ENCODE measurements at places on chromosomes 7 and 10.

GRCh38 chr7:104414216-104414615 is 85.8 kb downstream of the LHFPL3 start:
- DNase-seq: no peak

DNA sequence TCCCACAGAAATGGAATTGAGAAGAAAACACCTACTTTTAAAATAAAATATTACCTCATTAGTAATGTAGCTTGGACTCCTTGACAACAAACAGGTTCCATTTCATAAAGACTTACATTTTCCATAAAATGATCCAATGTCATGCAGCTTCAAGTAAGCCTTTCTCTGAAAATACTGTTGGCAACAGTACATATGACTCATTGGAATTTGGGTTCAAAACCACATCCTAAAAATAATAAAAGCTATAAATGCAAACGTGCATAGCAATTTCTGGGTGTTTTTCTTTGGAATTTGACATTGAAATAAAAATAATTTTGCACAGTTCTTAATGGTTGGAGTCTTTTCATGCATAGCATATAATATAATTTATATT is 47.9 kb downstream of the FHIP2A start:
- peak; percentile 92 for DNase-seq

DNA sequence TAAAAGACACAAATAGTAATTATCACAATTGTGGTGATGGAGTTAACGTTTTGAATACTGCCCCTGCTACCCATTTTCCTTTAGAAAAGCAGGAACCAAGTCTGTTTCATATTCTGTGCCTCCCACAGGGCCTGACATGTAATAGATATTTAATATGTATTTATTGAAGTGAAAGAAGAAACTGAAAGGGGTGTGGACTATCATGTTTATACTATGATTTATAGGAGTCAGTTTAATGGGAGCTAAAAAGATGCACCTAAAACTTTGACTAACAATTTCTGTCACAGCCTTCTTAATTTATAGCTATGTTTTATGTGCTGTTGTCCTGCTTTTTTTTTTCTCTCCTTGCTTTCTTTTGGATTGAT is 24.1 kb upstream of the BHLHA15 start:
- peak; percentile 25 for DNase-seq

- DNase-seq: no peak
Measured at GRCh38 chr7:150879345-150879744, 27.0 kb downstream of the AOC1 start.

DNA sequence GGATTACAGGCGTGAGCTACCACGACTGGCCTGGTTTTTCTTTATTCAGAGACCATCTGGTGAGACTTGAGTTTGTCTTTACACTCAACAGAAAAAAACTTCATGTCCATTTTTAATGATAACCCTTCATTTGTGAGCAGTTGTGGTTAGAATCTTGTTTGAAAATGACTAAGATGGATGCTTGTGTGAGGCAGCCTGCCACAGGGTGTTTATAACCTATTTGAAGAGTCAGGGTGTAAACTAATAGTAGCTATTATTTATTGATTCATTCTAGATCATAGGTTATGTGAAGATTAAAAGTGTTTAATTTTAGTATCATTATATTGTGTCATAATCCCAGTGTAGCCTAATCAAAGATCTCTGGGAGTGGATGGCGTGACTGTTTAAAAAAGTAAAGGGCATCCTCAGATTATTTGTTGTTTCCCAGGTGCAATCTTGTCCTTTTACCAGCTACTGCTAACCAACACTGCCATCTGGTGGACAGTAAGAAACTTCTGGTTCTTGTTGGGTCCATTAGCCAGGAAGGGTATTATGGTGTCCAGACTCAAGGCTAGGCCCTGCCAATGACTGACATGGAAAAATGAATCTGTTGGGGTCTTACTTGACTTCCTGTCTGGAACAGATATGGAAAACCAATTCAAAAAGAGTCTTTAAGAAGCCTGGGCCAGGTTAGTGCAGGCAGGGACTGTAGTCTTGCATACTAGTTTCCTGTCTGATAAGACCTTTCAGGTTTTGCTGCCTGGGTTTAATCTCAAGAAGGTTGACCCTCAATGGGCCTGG is 24.9 kb downstream of the NRBF2 start:
- peak; percentile 89 for DNase-seq

- no peak for DNase-seq
Measured at GRCh38 chr7:23346316-23346715, 47.2 kb downstream of the MALSU1 start.

- no peak for DNase-seq
Measured at GRCh38 chr10:14381475-14381874, 50.8 kb upstream of the FRMD4A start.

DNA sequence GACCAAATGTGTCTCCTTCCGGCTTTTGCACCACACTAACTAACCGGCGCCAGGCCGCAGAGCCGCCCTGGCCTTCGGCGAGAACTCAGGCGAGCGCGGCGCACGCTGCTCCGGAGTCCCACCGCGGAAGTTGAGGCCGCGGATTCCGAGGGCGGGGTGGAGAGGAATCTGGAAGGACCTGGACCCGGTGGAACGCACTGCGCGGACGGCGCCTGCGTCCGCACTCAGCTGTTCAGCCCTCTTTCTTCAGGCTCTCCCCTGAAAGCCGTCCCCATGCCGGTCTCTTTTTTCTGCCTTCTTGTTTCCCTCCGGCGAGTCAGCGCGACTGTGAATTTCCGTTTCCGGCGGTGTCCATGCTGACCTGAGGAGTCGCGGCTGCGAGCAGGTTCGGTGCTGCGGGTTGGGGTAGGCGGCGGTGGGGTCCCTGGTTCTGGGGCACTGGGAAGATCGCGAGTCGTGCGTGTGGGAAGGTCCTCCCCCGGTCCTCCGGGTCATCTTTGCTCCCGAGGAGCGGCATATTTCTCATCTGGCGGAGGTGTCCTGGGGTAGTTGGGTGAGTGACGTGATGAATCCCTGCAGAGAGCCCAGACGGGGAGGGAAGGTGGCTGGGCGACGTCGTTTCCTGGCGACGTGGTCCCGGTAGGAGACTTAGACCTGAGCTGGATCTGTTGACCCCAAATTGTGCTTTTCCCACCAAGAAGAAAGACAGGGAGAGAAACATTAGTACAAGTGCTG is at the start of gene BMS1:
TSS of gene BMS1 (plus strand) at position 350 of the 735 bp plus-strand sequence. CDS start 1,600 bp downstream, outside the sequence.
- DNase-seq: peak; percentile 96

DNA sequence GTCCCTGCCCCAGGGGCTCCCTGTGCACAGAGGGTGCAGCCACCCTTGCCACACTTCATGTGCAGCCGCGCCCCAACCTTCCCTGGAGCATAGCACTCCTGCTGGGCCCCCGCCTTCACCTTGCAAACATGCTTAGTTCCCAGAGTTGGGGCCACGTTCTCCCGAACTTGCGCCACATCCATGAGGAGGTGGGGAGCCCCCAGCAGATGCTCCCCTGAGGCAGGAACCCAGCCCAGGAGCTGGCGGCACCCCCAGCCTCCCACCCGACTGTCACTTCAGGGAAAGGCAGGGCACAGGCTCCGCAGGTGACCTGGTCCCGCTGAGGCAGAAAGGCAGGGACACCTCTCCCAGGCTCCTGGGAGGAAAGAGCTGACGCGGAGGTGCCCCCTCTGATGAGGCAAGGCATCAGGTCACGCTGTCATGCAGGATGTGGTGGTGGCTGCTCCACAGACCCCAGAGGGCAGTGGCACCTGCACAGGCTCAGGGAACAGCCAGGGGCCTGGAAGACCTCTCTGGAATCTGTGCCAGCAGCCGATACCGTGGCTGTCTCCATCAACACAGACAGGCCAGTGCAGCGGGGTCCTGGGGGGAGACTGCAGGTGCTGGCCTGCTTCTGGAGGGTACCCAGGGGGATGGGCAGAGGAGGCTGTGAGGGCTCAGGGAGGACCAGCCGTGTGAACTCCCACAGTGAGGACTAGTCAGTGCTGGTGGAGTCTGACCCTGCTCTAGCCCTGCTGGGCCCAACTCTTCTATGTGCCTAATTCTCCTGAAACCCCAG is 221.3 kb downstream of the MAD1L1 start:
- DNase-seq: no peak

GRCh38 chr10:116105264-116105663 is 167.7 kb downstream of the GFRA1 start:
- DNase-seq: no peak

- DNase-seq: no peak
Measured at GRCh38 chr7:43625453-43625852, 42.5 kb downstream of the STK17A start.

DNA sequence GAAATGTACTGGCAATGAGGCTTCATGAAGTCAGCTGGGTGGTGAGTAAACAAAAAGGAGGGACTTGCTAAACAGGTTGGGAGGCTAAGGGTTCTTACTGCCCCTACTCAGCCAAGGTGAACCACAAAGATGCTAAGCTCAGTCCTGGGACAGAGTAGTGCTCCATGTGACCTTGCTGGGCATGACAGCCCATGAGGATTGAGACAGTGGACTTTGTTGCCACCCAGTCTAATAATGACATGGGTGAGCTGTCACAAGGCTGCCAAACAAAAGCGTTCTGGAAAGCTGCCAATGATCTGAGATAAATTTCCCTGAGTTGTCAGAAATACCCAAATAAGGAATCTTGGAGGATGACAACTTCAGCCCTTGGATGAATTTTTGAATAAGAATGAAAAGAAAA is 75.2 kb downstream of the CLEC2L start:
- no peak for DNase-seq

DNA sequence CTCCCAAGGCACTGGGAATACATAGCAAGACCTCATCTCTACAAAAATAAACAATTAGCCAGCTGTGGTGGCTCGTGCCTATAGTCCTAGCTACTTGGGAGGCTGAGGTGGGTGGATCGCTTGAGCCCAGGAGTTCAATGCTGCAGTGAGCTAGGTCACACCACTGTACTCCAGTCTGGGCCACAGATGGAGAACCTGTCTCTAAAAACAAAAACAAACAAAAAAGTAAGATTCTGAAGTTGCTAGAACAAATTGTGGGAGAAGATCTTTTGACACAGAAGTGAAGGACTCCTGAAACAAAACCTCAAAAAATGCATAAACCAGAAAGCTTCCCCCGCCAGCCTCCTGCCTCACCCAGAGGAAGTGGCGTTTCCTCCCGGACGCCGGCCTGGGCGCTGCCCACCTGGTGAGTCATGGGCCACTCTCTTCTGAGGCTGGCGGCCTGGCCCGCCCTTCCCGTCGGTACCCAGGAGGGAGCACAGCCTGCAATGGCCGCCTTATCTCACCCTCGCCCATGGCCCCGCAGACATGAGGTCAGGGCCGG is 25.4 kb upstream of the ELN start:
- DNase-seq: peak; percentile 71

DNA sequence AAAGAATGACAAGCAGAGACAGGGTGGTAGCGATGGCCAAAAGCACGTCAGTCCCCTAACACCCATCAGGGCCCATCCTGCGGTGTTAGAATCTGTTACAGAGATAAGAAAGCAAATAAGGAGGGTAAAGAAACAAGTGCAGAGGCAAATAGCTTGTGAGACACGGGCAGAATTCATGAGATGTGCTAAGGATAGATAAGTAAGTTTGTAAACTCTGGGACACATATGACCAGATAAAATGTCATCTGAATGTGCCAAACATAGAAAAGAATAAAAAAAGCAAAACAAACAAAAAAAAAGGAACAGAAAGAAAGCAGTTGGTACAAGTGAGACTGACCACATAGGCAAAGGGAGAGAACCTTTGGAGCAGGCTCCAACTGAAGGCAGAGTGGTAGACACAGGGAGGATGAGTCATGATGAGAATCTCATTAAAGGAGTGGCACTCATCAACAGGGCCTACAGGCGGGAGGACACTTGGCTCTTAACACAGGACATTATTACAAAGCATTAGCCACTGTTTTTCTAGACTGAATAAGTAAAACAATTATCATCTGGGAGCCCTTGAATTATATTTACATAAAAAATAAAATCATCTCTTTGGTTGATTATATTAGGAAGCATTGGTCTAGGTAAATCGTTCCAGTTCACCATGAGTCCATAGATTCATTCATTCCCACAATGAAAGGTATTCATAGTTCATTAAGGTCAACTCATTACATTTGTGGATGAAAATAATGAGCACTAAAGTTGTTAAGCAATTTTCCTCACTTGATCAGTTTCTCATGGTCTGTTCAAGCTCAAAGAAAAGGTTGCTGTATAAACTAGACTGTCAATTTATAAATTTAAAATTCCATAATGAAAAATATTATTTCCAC is 21.5 kb upstream of the EPHB6 start:
- no peak for DNase-seq

- DNase-seq: peak; percentile 90
Measured at GRCh38 chr10:63491588-63492316, 26.0 kb upstream of the JMJD1C start.

GRCh38 chr10:80133206-80133605 is 676 bp downstream of the PLAC9 start:
- no peak for DNase-seq

DNA sequence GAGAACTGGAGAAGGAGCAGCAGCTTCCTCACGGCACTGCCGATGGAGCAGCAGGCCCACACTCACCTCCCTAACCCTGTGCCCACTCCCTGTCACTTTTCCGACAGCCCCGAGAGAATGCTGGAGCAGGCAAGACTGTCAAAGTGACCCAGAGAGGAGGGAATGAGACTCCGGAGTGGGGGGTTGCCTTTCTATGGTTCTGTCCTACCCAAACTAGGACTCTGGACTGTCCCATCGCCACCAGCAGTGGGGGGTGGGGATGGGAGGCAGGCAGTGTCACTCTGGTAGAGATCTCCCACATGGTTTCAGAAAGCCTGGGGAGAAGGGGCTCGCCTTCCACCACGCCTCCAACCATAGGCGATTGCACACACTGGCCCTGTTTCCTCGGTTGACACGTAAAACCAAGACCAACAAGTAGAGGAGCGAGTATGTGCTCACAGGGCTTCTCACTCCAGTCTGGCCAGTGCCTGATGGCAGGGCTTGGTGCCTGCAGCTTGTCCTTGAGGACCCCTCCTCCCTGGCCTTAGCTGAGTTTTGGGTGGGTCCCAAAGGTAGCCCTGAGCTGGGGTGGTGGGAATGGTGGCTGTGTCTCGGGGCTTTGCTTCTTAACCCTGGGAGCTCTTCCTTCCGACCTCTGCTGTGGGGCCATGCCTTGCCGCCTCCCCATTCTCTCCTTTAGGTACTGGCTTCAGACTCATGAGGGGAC is 148.5 kb downstream of the PTPN20 start:
- DNase-seq: no peak

GRCh38 chr10:93503075-93503474 is 6.7 kb downstream of the CEP55 start:
- no peak for DNase-seq

DNA sequence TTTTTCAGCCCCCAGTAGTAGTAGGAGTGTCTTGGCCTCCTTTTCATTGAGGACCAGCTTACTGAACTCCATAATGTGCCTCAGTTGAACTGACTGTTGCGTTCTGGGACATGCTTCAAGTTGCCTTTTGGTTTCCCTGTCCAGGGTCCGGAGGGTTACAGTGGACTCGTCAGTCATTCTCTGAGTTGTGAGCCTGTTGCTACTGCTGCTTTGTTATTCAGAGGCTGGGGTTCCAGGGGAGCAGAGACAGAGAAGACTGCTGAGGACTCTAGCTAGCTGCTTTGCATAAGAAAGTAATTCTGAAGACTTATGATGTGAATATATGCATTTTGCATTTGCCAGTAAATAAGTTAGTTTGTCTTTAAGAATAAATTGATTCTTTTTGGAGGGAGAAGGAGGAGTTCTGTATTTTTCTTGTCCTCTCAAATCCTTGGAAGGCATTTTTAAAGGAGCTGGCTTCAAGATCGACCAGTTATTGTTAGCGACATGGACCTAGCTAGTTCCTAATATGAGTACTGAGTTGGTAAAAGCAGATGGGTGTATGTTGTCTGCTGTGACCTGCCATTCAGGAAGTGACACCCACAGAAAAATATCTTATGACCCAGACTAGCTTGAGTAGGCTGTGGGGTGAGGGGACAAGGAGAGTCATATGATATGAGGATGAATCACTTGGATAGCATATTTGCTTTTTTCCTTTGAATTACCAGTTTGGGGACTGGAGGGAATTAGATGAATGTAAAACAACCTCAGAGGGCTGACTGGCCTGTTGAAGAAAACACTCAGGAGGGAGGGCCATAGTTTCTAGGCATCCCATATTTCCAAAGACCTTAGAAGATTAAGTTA is 8.3 kb downstream of the PI4K2A start:
- DNase-seq: peak; percentile 95
